ENCODE measurements at places on chromosomes 16 and 17. TPM values are rescaled to one million over a fixed set of nuclear protein-coding genes. Genes with fewer than 3 reads are reported as not detected.

- DNase-seq: no peak
Observed at GRCh38 chr17:66355510-66355909, 53.1 kb downstream of the PRKCA start.

DNA sequence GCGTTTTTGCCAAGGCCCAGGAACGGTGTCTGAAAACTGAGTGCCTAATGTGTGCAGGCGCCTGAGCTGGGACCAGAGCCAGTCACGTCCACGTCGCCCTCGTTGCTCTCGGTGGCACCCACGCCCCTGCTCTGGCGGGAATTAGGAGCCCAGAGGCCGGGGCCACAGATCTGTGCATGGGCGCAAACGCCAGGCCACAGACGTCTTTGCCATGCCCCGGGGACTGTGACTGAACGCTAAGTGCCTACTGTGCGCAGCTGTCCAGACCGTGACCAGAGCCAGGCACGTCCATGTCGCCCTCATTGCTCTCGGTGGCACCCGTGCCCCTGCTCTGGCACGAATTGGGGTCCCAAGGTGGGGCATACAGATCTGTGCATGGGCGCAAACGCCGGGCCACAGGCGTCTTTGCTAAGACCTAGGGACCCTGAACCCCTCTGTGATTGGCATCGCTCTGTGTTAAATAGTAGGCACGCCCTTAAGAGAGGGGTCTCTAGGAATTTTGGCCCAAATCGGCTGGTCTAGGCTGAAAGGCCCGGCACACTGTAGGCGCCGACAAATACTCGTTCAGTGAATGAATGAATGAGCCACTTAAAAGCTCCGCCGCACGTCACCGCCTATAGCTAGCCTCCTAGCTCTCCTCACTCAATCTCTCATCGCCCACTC is 827 bp upstream of the UBALD1 start:
- no peak for DNase-seq

- DNase-seq: no peak
Observed at GRCh38 chr17:50107790-50108414, 12.8 kb downstream of the PDK2 start.

DNA sequence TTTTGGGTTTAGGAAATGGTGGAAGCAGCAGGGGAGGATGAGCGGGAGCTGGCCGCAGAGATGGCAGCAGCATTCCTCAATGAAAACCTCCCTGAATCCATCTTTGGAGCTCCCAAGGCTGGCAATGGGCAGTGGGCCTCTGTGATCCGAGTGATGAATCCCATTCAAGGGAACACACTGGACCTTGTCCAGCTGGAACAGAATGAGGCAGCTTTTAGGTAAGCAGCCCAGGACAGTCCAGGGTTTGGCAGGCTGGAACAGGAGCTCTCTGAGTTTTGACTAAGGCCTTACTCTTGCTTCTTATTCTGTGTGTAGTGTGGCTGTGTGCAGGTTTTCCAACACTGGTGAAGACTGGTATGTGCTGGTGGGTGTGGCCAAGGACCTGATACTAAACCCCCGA is 41.4 kb downstream of the SF3B3 start:
- no peak for DNase-seq

DNA sequence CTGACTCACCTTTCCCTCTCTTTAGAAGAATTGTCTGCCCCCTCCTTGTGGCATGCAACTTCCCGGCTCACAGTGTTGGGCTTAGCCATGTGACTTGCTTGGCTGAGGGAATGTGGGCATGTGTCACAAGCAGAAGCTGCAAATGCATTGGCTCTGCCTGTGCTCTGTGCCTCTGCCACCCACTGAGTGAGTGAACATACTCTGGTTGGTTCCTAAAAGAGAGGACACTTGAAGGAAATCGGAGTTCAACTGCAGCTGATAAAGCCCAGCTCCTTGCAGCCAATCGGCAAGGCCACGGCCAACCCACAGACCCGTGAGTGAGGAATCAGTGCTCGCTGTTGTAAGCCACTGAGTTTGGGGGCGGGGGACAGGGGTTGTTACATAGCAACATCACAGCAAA is 10.9 kb upstream of the GINS2 start:
- no peak for DNase-seq

- no peak for DNase-seq
Observed at GRCh38 chr17:72236980-72237633, 116.3 kb downstream of the SOX9 start.

Gene INCA1
- 1.6 TPM for total RNA-seq

GRCh38 chr16:30783280-30784109 is 3.5 kb downstream of the ZNF629 start:
- DNase-seq: no peak

Gene KCNG4
- not detected for total RNA-seq

Gene PGAP6
- total RNA-seq: 133 TPM

Gene SCRN2
- total RNA-seq: 20.4 TPM

DNA sequence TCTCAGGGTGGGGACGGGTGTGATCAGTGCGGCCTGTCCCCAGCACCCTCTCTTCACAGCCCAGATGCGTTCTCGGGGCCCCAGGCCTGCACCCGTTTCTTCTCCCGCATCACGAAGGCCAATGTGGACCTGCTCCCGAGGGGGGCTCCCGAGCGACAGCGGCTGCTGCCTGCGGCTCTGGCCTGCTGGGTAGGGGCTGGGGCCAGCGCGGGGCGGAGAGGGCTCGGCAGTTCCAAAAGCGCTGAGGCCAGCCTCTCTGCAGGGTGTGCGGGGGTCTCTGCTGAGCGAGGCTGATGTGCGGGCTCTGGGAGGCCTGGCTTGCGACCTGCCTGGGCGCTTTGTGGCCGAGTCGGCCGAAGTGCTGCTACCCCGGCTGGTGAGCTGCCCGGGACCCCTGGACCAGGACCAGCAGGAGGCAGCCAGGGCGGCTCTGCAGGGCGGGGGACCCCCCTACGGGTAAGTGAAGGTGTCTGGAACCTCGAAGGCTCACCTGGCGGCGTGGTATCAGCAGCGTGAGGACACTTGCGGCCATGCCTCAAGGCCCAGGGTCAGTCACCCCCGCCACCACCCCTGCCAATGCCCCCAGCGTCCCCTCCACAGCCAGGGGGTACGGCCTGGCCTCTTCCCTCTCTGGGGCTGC is 4.4 kb downstream of the MSLN start:
- DNase-seq: no peak

- DNase-seq: peak; percentile 68
Observed at GRCh38 chr17:34579017-34579946, at the start of gene TMEM132E. Gene TMEM132E (plus strand): TSS chr17:34579582. CDS start chr17:34581077, 1,495 bp downstream.

DNA sequence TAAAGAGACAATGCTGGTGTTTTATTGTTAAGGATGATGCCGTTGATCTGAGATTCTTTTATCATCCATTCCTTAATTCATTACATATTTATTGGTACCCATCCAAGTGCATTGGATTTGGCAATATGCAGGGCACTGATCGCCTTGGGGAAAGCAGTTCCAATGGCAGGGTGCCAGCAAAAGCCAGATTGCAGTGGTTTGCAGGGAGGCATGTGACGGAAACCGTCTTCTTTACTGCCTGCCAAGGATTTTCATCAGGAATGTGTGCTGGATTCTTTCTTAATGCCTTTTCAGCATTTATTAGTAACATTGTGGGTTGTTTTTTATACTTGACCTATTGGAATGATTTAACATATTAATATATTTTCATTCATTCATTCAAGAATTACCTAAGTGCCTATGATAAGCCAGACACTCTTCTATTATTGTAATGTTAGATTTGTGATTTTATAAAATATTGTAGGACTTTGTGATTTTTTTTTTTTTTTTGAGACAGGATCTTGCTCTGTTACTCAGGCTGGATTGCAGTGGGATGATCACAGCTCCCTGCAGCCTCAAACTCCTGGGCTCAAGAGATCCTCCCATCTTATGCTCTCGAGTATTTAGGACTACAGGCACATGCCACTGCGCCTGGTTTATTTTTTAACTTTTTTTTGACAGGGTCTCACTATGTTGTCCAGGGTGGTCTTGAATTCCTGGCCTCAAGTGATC is 93.4 kb upstream of the TNRC6A start:
- peak; percentile 77 for DNase-seq

DNA sequence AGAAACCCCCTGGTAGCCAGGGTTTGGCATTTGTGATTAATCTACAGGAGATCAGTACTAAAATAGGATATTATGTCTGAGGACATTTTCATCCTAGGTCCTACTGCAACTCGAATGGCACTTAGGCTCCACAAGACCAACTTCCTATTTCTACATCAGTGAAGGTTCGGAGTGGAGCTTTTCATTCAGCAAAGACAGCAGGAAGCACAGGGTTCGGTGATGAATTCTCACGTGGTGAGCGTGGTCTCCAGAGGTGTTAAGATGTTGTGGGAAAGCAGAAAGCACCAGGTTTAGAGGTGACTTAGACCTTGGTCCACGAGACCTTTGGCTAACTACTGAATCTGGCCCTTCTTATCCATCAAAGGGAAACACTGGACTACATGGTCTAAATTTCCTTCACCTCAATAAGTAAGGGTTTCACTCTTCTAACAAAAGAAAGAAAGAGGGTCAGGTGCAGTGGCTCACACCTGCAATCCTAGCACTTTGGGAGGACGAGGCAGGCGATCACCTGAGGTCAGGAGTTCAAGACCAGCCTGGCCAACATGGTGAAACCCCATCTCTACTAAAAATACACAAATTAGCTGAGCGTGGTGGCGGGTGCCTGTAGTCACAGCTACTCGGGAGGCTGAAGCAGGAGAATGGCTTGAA is 13.9 kb upstream of the HELZ start:
- no peak for DNase-seq

- DNase-seq: no peak
Observed at GRCh38 chr16:57947261-57947660, 23.7 kb downstream of the CNGB1 start.

GRCh38 chr17:31158746-31159377 is 64.1 kb downstream of the NF1 start:
- DNase-seq: no peak

- DNase-seq: no peak
Observed at GRCh38 chr16:3589441-3589921, 12.3 kb upstream of the NLRC3 start.

GRCh38 chr16:78284957-78285434 is 185.5 kb downstream of the WWOX start:
- DNase-seq: peak; percentile 48

DNA sequence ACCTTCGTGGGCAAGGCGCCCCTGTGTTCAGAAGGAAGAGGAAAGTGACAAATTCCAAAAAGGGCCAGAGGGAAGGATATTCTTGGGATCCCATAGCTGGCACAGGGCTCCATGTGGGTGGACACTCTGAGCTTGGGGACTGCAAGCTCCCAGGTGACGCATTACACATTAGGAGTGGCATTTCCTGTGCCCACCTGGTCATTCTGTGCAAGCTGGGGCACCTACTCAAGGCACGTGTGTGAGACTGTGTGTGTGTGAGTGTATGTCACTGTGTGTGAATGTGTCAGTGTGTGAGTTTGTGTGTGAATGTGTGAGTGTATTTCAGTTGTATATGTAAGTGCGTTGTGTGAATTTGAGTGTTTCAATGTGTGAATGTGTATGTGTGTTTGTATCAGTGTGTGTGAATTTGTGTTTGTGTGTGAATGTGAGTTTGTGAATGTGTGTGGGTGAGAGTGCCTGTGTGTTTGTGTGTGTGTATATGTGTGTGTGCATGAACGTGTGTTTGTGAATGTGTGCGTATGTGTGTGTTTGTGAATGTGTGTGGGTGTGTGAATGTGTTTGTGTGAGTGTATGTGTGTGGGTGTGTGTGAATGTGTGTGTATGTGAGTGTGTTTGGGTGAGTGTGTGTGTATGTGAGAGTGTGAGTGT is 1.6 kb upstream of the CD300A start:
- DNase-seq: no peak

- DNase-seq: peak; percentile 54
Observed at GRCh38 chr17:39151943-39152818, 744 bp upstream of the PLXDC1 start.

DNA sequence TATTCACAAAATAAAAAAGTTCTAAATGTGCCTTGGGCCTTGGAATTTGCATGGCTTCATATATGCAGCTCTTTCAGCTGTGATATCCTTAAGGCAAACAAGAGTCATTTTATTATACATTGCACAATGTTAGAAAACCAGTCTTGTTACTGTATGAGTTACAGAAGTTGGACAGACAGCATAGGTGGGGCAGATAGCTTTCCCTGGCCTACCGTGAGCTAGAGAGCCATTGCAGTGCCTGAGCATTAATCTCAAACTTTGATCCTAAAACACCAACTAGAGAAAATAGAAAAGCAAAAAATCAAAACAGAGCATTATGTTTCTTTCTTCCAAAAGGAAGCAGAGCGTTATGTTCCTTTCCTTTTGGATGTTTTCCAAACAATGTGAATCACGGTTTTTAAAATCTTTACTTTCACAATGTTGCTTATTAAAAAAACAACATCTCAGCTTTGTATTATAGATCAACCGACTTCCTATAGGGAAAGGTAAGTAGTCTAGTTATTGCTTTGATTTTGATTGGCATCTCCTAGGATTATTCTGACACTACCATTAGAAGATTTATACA is 32.2 kb downstream of the ARHGAP44 start:
- DNase-seq: peak; percentile 24

Gene KIF19
- total RNA-seq: 0.20 TPM

Gene LGALS9B
- total RNA-seq: not detected

DNA sequence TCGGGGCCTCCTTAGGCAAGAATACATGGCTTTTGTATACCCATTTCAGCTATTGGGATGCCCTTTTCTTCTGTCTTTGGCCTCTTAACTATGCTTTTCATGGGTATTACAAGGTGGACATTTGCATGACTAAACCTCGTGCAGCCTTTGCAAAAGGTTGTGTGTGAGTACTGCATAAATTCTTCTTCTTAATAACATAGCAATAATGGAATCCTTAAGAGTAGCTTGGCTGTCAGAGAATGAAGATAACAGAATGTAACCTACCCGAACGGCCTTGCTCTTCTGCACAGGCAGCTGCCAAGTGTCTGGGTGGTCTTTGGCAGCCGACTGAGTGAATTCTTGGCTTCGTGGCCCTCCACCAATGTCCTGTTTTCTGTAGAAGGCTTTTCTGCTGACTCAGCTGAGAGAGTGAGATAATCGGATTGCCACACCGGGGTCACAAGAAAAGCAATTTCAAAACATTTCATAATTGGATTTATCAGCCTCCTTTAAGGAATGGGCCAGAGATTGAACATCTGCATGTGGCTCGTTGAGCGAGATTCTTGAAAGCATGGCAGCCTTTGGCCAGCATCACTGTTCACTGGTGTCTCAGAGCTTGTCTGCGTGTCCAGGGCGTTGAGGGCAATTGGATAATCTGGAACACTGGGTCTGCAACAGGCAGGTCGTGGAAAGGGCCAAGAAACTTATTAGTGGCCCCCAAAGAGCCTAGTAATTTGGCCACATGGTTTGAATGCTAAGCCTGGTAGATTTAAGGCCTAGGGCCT is 13.4 kb downstream of the IRF8 start:
- DNase-seq: peak; percentile 75

Gene MAP2K6
- total RNA-seq: 13.2 TPM

Gene CENPX
- total RNA-seq: 58.2 TPM

Gene NOG
- total RNA-seq: 10.7 TPM

DNA sequence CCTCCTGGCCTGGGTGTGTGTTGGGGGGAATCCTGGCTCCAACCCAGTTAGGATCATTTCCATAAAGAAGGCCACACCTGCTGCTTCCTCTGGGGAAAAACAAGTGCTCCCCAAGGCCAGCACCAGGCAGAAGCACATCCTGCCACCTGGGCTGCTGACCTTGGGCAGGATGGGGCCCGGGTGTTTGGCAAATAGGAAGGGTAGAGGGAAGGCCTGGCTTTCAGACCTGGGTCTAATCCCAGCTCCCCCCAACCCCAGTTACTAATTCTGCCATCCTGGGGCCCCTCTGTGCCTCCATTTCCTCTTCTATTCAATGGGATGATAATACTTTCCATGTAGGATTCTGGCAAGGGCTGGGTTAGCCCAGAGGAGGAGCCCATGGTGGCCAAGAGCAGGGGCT is 3.0 kb upstream of the NLRC5 start:
- no peak for DNase-seq

Gene OMG
- not detected for total RNA-seq

GRCh38 chr17:15247891-15248529 is 17.1 kb downstream of the PMP22 start:
- DNase-seq: no peak

GRCh38 chr16:67248073-67248400 is 742 bp upstream of the SLC9A5 start:
- DNase-seq: no peak

Measured in hepatocyte (in vitro differentiated cells).